ENCODE measurements at places on chromosomes 12 and 14. TPM values are rescaled to one million over a fixed set of nuclear protein-coding genes. Genes with fewer than 3 reads are reported as not detected.

DNA sequence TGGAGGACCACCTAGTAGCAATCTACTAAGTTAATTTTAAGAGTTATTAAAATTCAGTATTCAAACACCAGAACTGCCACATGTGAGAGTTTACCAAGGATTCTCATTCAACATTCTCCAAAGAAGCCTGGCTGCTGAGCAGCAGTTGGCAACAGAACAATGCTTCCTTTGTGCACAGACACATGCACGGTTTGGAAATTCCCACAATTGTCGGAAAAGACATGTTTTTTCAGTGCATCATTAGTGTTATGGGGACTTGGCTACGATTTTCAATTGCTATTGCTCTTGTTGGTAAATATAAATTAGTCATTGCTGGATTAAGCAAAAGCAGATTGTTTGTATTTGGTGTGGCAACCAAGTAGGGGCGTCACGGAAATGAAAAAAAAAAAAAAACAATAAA is 22.2 kb downstream of the ST8SIA1 start:
- no peak for DNase-seq

DNA sequence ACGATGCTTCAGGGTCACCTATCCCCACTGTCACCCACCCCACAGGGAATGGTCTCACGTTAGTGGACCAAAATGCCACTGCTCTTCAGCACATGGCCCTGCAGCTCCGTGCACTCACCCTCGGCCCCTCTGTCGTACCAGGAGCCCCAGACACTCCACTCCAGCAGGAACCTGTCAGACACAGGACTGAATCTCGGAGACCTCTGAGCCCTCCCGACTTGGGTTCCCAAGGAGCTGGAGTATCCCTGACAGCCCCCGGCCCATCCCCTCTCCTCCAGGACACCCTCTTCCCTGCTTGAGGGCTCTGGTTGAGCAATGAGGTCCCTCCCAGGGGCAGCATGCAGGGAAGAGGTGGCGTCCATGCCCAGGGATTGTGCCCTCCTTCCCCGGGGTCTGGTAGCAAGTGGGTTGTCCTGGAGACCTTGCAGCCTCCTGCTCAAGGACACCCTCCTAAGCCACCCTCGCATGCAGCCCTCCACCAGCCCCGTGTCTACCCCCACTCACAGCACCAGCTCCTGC is 20.4 kb upstream of the LRTM2 start:
- DNase-seq = no peak

GALNT8 gene
- polyA plus RNA-seq = not detected

- DNase-seq = no peak
Observed at GRCh38 chr12:118463677-118464076, 87.3 kb downstream of the SUDS3 start.

- no peak for DNase-seq
Observed at GRCh38 chr14:101704140-101704539, 57.4 kb upstream of the PPP2R5C start.

TAS2R20 gene
- not detected for polyA plus RNA-seq

GRCh38 chr14:60485598-60486251 is at the start of gene C14orf39:
TSS of gene C14orf39 (minus strand) at chr14:60486063. CDS start at chr14:60485078, 985 bp downstream.
- DNase-seq = no peak

AKAP5 gene
- not detected for polyA plus RNA-seq

DNA sequence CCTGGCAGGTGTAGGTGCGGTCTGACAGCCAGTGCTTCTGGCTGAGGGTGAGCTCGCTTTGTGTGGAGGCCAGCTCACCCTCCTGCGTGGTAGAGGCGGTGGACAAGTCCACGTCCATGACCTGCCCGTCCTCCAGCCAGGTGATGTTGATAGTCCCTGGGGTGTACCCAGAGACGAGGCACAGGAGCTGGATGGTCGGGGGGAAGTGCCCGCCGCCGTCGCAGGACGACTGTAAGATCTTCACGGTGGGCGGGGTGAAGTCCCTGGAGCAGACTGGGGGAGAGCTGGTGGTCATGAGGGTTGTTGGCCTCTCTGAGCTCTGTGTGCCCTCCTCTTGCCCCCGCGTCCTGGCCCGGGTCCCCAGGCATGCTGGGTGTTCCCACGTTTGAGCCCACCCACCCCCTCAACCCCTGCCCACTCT is 74.6 kb downstream of the TMEM121 start:
- DNase-seq = no peak

TBC1D30 gene
- polyA plus RNA-seq = 2.7 TPM

DNA sequence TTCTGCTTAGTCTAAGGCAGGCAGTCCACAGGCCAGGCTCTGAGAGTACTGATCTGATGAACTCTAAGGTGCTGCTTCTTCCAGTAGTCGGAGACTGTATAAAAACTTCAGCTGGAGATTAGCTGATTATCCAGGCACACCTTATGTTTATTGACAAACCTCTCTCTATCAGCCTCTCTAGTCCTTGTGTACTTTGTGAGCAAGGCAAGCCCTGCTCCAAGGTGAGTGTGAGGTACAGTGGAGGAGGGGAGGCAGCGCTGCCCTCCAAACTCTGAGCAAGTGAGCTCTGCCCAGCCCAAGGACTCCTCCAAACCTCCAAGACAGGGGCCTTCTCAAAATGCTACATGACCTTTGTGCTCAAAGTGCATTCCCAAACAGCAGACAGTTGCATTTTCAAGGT is 95.9 kb upstream of the CDKN3 start:
- no peak for DNase-seq

- no peak for DNase-seq
Observed at GRCh38 chr12:52805000-52805399, 8.9 kb downstream of the KRT4 start.

CLEC2A gene
- not detected for polyA plus RNA-seq

DNA sequence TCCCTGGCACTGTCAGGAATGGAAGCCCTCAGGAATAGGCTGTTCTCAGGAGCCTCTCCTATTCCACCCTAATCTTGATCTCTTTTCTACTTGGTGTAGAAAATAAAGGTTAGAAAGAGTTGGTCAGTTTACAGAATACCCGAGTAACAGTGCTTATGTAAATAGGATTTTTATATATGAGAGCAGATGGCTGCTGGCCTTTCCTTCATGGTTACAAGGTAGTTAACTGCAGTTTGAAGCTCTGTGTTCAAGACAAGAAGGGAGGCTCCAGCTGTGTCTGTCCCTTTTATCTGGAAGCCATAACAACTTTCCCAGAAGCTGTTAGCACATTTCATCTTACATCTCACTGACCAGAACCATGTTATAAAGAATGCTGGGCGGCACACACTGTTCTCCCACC is 23.1 kb downstream of the BBOF1 start:
- no peak for DNase-seq

DNA sequence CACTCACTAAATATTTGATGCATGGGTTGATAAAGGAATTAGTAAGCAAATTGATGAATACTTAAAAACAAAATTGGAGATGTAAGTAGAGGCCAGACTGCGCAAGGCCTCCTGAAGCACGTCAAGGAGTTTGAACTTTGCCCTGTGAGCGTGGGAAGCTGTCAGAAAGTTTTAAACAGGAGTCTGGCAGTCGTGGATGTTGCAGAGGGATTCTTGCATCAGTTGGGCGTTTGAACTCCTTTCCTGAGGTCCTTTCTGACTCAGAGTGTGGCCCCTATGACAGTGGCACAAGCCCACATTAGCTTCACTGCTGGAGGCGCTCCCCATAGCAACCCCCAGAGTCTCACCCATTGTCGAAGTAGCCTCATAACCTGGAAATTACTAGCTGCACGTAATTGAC is 17.9 kb upstream of the IL22 start:
- no peak for DNase-seq

Data from CD14-positive monocyte (primary cell).